GM04504 (cell line): ENCODE measurements at places on chromosomes 1 and 21.

- no peak for DNase-seq
These were observed 139.2 kb downstream of the NTMT2 start for GRCh38 chr1:170284951-170285350.

DNA sequence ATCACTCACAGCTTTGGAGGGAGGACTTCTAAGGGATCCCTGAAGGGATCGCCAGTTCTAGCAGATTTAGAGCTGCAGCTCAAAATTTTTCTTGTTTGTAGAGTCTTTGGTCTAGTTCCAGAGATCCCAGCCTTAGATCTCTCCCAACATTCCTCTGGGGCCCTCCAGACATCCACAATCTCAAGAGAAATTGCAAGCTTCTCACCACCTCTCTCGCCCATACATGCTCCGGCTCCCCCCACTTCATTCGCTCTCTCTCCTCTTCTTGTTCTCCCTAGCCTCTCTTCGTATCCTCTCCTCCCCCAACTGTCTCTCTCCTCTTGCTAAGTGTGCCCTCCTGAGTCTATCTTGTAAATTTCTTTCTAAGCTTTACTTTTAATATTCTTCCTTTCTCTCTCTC, 15.1 kb upstream of the TUT4 start:
- DNase-seq, result no peak

- DNase-seq, result no peak
These were observed 191.7 kb upstream of the NFIA start for GRCh38 chr1:60890664-60891063.

DNA sequence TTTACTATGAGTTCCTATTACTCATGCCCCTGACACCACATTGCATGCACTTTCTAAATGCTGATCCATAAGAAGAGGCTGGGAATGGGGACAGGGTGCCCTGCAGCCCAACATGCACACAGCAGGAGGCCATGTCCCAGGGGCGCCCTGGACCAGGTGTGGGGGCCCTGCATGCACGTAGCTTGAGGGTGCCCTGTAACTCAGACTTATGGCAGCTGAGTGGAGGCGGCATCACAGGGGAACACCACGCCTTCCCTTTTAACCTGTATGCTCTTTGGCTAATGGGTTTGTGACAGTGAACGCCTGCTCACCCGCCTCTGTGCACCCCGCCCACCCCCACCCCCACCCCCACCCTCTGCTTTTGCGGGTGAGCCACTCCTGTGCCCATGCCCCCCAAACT, 36.1 kb downstream of the SNAP47 start:
- DNase-seq, result no peak

DNA sequence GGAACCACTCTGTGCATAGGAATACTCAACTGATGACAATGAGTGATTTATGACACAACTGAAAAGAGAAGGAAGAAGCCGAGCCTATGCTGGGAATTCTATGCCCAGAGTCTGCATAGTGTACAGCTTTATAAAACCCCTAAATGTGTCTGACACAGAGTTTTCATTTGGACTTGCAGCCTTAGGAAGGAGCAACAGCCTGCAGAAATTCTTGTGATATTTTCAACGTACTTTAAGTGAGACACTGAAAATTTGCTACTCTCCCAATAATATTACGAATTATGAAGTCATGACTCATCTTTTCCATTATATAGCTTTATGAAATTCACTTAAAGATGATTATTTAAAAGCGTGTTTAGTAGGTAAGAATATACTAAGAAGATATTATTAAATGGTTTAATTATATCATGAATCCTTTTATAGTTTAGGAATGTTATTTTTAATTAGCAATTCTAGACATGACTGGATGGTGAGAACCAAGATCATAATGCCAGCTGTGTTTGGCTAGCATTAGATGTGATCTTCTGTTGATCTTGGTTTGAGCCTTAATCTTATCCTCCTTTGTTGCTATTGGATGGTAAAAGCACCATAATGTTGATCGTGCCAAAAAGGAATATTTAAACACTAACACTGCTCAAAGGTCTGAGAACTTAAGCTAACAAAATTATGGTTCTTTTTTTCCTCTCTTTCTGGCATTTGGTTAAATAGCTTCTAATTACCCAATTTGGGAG, 785.1 kb upstream of the ADGRL4 start:
- DNase-seq, result no peak

DNA sequence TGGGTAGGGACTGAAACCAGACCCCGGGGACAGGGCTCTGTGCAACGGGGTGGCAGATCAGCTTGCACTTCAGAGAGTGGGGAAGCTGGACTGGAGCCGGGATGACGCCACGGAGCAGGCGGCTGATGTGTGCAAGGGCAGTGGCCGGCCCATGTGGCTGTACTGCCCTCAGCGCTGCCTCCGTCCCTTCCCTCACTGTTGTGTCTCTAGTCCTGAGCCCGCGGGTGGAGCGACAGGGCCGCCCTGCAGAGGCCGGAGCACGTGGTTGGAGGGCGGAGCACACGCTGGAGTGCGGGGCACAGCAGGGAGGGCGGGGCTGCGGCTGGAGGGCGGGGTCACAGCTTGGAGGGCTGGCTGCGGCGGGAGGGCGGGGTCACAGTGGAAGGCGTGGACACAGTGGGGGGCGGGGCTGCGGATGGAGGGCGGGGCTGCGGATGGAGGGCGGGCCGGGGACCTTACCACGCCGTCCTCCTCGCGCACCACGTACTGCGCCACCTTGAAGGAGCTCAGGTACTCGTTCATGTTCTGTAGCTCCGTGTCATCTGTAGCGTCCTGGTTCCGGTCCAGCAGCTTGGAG, 52.4 kb downstream of the CHD5 start:
- DNase-seq, result no peak

DNA sequence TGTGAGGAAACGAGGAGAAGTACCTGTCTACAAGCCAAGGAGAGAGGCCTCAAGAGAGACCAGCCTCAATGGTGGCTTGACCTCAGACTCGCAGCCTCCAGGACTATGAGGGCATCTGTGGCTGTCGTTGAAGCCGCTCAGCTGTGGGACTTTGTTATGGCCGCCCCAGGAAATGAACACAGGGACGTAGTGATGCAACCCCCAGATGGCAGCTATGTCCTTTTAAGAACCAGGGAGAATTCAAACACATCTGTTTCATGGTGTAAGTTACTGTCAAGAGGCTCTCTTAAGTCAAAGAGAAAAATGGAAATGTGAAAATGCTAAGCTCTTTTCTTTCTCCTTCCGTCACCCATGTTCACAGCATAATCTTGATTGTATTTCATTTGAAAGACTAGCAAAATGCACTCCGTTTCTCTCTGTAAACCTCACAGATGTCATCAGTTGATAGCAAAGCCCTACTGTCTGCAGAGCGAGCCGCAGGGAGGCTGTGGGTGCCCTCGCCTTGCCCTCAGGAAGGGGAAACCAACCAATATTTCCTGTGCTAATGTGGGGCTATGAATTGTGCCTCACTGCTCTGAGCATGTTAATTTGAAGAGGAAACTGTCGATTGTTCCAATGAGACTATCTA, 21.3 kb downstream of the UBASH3A start:
- no peak for DNase-seq

DNA sequence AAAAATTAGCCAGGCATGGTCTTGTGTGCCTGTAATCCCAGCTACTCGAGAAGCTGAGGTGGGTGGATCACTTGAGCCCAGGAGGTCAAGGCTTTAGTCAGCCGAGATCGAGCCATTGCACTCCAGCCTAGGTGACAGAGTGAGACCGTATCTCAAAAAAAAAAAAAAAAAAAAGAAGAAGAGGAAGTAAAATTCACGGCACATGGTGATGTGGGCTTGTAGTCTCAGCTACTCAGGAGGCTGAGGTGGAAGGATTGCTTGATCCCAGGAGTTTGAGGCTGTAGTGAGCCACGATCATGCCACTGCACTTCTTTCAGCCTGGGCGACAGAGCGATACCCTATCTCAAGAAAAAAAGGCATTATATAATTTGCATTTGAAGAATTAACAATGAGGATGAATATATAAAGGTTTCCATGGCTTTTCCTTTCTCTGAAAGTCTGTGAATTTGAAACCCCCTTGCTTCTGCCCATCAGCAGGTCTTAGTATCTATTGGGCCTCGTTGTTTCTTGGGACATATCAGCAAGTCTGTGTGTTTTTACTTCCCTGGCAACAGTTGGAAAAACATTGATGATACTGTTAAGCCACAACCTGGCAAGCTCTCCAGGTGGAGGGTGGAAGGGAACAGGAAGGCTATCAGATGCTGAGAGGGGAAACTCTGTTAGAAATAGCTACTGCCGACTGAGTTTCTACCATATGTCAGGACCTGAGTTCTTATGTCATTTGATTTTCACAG, 4.6 kb upstream of the PLA2G2D start:
- DNase-seq, result no peak

DNA sequence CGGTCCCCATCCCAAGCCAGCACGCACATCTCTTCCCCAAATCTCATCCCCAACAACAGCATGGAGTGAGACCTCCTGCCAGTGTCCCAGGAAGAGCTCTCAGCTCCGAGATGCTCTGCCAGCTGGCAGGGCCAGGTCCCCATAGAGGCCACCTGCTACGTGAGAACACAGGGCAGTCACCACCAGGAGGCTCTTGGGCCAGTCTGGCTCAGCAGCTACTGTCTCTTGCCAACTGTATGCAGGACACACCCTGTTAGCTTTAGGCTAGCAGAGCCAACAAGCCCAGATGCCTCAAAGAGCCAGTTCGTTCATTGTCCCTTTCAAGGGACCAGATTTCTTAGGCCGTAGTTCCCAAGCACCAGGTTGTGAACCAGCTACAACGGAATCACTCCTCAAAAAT, 36.9 kb downstream of the FBXO2 start:
- no peak for DNase-seq

GRCh38 chr1:51578383-51579109, 38.3 kb upstream of the OSBPL9 start:
- DNase-seq, result no peak

DNA sequence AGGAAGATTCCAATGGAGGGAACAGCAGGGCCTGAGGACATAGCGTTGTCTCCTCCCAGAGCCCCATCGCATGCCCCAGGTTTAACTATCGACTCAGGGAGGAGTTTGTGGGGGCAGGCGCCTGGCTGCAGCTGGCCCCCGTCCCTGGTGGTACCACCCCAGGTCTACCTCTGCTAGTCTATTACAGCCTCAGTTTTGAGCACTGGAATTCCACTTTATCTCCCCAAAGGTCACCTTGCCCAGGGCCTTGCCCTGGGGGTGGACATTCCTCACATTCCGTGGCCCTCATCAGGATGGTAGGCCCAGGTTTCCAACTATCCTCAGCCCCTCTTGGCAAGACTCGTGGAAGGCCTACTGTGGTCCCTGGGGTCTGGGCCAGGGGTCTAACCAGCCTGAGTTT, 65.4 kb upstream of the SSBP3 start:
- DNase-seq, result no peak

GRCh38 chr1:12717301-12717838, 1.5 kb downstream of the AADACL3 start:
- no peak for DNase-seq

DNA sequence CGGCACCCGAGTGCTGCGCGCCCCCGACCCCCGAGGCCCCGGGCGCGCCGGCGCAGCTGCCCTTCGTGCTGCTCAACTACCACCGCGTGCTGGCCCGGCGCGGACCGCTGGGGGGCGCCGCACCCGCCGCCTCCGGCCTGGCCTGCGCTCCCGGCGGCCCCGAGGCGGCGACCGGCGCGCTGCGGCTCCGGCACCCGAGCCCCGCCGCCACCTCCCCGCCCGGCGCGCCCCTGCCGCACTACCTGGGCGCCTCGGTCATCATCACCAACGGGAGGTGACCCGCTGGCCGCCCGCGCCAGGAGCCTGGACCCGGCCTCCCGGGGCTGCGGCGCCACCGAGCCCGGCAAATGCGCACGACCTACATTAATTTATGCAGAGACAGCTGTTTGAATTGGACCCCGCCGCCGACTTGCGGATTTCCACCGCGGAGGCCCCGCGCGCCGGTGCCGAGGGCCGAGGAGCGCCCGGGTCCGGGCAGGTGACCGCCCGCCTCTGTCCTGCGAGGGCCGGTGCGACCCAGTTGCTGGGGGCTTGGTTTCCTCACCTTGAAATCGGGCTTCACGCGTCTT, 49.0 kb downstream of the SIM2 start:
- no peak for DNase-seq

DNA sequence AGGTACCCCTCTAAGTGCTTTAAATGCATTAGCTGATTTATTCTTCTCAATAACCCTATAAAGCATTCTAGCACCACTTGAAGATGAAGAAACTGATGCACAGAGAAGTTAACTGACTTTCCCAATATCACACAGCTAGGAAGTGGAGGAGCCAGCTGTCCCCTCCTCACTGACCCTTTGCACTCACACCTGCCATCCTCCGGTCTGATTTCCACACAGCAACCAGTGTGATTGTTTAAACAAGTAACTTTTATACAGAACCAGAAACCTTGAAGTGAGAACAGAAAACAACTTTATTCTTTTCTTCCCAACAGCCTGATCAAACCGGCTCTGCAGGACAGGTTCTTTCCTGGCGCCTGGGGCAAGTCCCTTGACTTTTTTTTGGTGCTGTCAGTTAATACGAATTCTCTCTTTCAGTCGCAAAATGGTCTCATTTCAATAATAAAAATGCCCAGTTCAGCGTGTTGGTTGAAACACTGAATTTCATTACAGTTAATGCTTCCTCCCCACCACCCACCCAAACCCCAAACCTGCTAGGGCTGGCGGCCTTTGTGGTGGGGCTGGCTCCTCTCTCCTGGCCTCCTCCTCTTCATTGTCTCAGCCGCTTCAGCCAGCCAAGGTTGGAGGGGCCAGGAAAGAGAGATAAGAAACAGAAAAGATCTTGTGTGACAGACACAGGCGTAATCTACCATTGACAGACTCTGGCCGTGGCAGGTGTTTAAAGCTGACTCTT, 26.4 kb upstream of the EEIG2 start:
- DNase-seq, result no peak

DNA sequence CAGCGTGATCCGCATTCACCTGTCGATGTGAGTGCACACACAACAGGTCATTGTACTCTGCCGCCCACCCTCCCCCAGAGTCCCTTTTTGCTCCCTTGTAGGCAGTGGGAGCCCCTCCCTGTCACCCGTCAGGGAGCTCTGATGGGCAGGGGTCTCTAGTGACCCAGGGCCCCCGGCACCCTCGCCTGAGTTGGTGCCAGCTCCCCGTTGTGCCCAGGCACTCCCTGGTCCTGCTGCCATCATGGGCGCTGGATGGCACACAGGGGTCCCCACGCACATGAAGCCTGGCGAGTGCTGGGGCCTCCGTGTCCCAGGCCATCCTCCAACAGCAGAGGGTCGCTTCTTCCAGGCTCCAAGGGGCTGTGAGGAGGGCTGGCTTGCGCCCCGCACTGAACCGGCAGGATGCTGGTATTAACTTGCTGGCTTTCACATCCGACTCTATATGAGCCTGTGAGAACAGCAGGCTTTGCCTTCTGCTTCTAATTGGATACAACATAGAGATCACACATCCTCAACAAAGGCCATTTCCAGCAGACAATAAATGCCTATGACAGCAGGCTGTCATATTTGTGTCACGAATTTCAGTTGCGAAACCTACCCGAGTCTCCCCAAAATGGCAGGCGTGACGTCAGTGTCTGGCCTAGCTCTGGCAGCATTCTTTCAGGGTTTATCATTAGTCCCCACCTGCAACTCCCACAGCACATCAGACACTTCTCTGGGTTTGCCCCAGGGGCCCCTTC, 35.4 kb downstream of the KIAA1614 start:
- no peak for DNase-seq
